ENCODE measurements at places on chromosomes 13 and 19.

GRCh38 chr19:57302020-57302465, 18.2 kb upstream of the ZNF543 start:
- DNase-seq = no peak

DNA sequence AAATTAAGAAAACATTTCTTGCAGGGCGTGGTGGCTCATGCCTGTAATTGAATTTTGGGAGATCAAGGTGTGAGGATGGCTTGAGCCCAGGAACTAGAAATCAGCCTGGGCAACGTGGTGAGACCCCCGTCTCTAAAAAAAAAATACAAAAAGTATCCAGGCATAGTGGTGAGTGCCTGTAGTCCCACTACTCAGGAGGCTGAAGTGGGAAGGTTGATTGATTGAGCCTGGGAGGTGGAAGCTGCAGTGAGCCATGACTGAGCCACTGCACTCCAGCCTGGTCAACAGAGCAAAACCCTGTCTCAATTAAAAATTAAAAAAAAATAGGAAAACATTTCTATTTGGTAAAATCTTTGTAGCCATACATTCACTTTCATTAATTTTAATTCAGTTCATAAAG, 526.5 kb downstream of the PCDH9 start:
- no peak for DNase-seq

DNA sequence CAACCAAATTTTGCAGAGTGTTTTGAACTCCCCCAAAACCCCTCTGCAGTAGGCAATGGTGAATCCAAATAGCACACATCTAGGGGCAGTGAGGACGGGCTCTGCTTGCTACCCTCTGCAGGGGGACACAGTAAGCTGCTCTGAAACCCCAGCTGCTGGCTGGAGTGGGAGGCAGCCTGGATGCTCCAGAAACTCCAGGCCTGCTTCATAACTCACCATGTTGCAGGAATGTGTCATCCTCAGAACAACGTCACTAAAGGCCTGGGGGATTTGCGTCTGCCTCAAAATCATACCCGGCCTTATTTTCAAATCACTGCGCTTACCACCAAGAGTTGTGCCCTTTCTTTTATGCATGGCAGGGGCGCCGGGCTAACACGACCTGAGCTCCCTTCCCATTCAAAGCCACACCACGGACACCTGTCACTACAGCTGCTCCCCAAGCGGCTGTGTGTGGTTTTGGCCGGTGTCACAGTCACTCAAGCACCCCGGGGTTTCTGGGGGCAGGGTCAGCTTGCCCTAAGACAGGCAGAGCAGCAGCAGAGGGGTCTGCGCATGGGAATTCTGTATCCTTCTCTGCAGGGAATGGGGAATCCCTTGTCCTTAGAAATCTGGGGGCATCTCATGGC, 93.9 kb downstream of the TSHZ3 start:
- no peak for DNase-seq

DNA sequence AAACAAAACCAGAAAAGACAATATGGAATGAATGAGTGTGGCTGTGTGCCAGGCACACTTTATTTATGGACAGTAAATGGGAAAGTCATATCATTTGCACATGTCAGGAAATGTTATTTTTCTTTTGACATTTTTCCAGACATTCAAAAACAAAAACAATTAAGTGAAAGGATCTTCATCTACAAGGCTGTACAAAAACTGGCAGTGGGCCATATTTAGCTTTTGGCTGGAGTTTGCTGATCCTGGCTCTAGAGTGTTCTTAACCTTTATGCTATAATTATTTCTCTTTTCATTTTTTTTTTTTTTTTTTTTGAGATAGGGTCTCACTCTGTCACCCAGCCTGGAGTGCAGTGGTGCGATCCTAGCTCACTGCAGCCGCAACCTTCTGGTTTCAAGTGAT, 6.5 kb upstream of the TNFSF9 start:
- DNase-seq = no peak

DNA sequence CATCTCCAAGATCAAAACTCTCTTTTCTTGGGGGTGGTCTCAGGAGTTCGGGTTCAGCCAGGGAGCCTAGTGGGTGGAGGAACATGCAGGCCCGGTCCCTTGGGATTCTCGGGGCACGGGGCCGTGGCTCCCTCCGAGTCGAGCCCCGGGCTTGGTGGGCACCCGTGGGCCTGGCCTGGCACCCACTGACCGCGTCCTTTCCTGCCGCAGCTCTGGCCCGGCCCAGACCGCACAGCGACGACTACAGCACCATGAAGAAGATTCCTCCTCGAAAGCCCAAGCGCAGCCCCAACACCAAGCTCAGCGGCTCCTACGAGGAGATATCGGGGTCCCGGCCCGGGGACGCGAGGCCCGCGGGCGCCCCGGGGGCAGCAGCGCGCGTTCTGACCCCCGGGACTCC, 510.6 kb downstream of the MYO16 start:
- DNase-seq = no peak

- no peak for DNase-seq
Observed at GRCh38 chr19:45123440-45123850, 30.5 kb downstream of the PPP1R37 start.

DNA sequence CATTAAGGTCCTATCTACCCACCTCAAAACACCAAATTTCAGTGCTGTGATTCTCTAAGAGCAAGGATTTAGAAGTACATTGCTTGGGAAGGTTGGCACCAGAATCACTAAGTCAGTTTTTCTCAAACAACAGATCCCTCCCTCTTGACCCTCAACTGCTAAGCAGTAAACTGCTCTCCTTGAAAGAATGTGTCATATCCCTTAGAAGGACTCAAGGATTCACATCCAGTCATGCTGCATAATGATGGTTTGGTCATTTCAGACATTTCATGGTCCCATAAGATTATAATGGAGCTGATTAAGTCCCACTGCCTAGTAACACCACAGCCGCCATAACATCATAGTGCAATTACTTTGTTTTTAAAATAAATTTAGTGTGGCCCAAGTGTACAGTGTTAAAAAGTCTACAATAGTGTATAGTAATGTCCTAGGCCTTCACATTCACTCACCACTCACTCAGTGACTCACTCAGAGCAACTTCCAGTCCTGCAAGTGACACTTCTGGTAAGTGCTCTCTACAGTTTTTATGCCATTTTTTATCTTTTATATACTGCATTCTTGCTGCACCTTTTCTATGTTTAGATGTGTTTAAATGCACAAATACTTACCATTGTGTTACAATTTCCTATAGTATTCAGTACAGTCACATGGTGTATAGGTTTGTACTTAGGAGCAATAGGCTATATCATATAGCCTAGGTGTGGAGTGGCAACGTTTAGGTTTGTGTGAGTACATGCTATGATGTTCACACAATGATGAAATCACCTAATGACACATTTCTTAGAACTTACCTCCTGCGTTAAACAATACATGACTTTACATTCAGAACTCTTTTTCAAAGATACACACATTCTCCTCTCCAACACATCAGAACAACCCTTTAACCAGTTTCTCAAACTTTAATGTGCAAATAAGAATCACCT, 15.7 kb upstream of the CCDC169 start:
- no peak for DNase-seq

GRCh38 chr13:26605845-26606244, 48.4 kb downstream of the WASF3 start:
- DNase-seq = no peak

DNA sequence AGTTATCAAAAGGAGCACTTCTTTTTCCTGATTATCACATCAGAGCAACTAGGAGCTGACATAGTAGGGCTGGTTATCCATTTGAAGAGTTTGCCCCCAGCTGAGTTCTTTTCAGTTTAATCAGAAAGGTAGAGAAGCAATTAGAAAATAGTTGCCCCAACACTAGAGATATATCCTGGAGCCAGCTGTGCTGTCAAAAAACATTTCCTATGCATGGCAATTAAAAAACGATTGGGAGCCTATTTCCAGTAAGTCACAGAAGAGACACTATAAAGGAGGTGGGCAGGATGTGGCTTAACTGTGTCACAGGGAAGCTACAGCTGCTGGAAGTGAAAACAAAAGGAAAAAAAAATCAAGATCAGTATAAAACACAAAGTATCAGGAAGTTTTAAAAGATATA, 155.7 kb upstream of the SLITRK1 start:
- no peak for DNase-seq

GRCh38 chr13:38372820-38373383, 23.3 kb downstream of the UFM1 start:
- DNase-seq = no peak

DNA sequence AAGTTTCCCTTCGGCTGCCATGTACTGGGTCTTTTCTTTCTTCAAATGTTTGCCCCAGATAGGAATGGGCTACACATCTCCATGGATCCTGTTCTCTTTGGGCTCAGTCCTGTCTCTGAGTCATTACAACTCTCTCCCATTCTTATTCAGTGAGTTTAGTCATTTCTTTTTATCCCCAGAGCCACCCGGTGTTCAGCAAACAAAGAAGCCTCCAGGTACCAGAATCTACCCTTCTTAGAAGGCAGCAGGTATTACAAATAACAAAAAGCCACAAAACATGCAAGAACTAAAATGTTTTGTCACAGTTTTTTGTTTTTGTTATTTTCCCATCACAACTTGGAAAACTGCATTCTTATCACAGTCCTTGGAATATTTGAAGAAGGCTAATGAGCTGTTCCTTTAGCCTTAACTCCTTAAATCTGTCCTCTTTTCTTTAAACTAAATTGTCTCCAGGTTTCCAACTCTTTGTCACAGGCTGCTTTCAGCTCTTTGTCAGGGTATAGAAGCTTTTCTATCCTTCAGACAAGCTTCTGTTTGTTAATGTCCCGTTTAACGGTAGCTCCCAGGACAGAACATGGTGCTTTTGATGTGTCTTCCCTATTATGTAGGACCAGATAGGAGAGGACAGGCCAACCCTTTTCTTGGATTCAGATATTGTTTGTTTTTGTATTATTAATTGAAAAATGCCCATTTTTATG, 215.5 kb upstream of the HTR2A start:
- DNase-seq = no peak

DNA sequence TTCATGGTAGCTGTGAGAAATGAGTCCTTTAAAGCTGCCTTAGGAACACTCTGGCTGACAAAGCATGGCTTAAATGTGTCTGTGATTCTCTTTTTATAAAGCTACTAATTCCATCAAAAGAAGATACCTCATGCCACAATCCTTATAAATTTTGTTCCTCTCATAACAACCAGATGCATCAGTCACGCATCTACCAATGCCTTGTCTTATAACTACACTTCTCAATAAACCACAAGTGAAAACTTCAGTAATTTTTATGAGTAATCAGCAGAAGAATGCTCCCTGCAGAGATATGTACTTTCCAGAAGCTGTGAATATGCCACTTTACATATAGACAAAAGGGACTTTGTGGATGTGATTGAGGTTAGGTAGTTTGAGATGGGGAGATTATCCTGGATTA, 147.8 kb downstream of the SUCLA2 start:
- no peak for DNase-seq

DNA sequence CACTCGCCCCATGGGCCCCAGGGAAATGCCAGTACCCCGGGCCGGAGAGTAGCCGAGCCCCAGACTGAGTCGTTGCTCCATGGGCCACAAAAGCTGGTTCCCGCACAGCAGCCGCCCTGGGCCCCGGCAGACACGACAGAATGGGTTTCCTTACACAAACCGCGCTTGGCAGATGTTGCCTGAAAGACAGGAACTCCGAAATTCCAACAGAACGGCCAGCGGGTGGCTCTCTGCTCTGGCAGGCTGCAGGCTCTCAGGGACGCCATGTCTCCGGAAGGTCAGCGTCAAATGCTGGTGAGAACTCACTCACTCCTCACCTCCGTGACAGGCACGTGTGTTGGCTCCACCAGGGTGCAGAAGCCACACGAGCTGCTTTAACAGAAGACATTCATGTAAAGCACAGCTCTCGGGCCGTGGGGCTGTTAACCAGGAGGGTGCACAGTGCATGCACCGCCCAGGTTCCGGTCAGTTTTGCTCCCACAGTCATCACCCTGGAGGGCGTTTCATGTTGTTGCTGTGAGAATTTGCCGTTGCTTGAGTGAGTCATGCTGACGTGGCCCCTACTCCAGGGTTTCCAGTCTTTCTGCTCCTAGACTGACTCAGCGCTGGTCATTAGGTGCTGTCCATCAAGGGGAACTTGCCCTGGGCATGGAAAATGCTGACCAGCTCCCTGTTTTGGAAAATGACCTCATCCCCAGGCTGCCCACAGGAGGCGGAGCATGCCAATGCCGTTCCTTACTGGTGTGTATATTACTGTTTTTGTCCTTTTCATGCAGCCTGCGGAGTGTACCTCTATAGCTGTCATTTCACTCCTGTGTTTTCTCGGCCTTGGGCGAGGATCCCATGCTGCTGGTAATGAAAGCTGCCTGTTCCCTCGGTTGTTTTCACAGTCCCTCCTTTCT, 44.8 kb downstream of the ANKRD10 start:
- DNase-seq = peak; percentile 57

- no peak for DNase-seq
Observed at GRCh38 chr13:44435919-44436510, 62.4 kb downstream of the SERP2 start.

- no peak for DNase-seq
Observed at GRCh38 chr13:27969082-27969865, at the start of gene CDX2. CDX2 (minus strand) TSS chr13:27969315; CDS start chr13:27969006, 309 bp downstream.

DNA sequence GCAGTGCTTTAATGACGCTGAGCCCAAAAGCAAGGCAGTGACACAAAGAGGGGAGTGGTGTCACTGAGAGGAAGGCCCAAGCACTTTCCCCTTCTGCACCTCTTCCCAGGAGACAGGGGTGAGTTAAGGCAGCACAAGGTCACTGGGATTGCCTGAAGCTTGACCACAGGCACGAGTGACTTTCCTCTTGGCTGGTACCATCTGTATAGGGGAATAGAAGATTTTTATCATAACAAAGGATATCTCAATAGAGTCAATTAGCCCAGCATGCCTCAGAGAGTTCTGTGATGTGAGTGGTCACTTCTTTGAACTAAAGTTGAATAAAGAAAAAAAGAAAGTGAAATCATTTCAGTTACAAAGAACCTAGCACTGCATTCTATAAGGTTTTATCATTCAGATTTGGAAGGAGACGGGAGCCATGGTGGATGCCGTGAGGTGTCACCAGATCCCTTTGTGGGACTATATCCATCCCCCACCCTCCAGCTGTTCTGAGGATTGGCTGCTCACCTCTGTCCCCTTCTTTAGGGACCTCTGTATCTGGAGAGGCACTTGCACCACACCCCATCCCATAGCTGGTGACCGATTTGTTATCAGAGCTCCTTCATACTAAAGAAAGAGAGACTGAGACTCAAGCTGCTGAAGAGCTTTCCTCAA, 291.2 kb downstream of the DCT start:
- DNase-seq = no peak

DNA sequence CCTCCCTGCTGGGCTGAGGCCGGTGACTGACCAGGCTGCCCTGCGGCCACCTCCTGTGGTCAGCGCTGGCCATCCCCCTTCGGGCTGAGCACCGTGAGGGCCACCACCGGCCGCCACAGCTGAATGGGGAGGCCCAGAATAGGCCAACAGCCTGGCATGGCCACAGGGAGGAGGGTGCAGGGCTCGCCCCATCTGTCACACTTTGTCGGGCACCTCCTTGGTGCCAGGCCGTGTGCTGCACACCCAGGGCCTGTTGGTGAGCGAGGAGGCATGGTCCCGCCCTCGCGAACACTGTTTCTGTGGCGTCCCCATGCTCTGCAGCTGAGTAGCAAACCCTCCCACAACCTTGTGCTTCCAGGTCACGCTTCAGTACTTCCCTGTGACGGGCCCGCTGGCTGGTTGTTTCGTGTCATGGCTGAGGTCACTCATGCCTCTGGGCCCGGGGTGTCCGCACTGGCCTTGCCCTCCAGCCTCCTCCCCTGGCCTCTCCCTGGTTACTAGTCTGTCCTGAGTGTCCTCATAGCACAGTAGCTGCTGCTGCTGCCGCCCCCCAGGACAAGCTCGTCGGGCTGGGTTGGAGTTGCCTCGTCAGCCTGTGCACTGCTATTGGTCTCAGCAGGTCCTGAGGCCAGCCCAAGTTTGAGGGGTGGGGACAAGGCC, 15.2 kb downstream of the EPN1 start:
- DNase-seq = no peak

- DNase-seq = no peak
Observed at GRCh38 chr13:80486402-80486801, 145.5 kb upstream of the SPRY2 start.

- no peak for DNase-seq
Observed at GRCh38 chr19:31220540-31220939, 128.7 kb downstream of the TSHZ3 start.
